Vagina (tissue), 2 donors: ENCODE measurements at places on chromosomes 16 and 17. TPM values are rescaled to one million over a fixed set of nuclear protein-coding genes. Genes with fewer than 3 reads are reported as not detected.

CCL18 gene
- not detected for total RNA-seq

HOXB4 gene
- total RNA-seq, result 1.5 TPM

MPHOSPH6 gene
- 27.0 TPM for total RNA-seq

PHKB gene
- 64.8 TPM for total RNA-seq

EPOP gene
- 0.98 TPM for total RNA-seq

MINK1 gene
- total RNA-seq, result 120 TPM

TM4SF5 gene
- not detected for total RNA-seq

MEFV gene
- 1.5 TPM for total RNA-seq

COPZ2 gene
- 34.4 TPM for total RNA-seq

PYDC1 gene
- not detected for total RNA-seq

CD300LB gene
- 0.25 TPM for total RNA-seq

CLCN7 gene
- total RNA-seq, result 49.8 TPM

TPSG1 gene
- total RNA-seq, result not detected

AANAT gene
- total RNA-seq, result not detected

TIMP2 gene
- total RNA-seq, result 181 TPM

IRX5 gene
- total RNA-seq, result 11.0 TPM

ST6GALNAC2 gene
- 24.8 TPM for total RNA-seq

KLHL10 gene
- total RNA-seq, result not detected

MPRIP gene
- total RNA-seq, result 202 TPM

MMP2 gene
- 296 TPM for total RNA-seq

GNGT2 gene
- 6.6 TPM for total RNA-seq

GABARAP gene
- 395 TPM for total RNA-seq

TMC6 gene
- 64.8 TPM for total RNA-seq

KRT25 gene
- total RNA-seq, result not detected

TPSD1 gene
- total RNA-seq, result 7.1 TPM

SLC5A11 gene
- total RNA-seq, result not detected

CLEC18A gene
- 1.2 TPM for total RNA-seq

CTRB2 gene
- not detected for total RNA-seq

C16orf92 gene
- total RNA-seq, result not detected

HEATR9 gene
- total RNA-seq, result not detected

ACSM2A gene
- not detected for total RNA-seq

IGF2BP1 gene
- not detected for total RNA-seq

SLC16A5 gene
- total RNA-seq, result 26.8 TPM

SOX9 gene
- total RNA-seq, result 22.8 TPM

KRT222 gene
- total RNA-seq, result not detected

SNX20 gene
- total RNA-seq, result 2.2 TPM

CHST6 gene
- 0.25 TPM for total RNA-seq

SNTB2 gene
- 50.8 TPM for total RNA-seq

PABPN1L gene
- not detected for total RNA-seq

AIPL1 gene
- total RNA-seq, result not detected

LGALS9B gene
- total RNA-seq, result 0.98 TPM

IRF8 gene
- 7.6 TPM for total RNA-seq

KRTAP2-1 gene
- total RNA-seq, result not detected

PMP22 gene
- 246 TPM for total RNA-seq

OTOP2 gene
- total RNA-seq, result not detected

SLFN14 gene
- total RNA-seq, result not detected

WFDC1 gene
- total RNA-seq, result 12.0 TPM

TBC1D3I gene
- total RNA-seq, result 1.7 TPM

OTOP3 gene
- 0.74 TPM for total RNA-seq

SLC13A2 gene
- total RNA-seq, result not detected

TBC1D3L gene
- 23.8 TPM for total RNA-seq

GAS2L2 gene
- total RNA-seq, result not detected

GAST gene
- total RNA-seq, result not detected

BEAN1 gene
- not detected for total RNA-seq

SOX15 gene
- 44.4 TPM for total RNA-seq

CCL8 gene
- 1.5 TPM for total RNA-seq

CCL5 gene
- 4.9 TPM for total RNA-seq
